T-cell (primary cell): ENCODE measurements at places on chromosomes 7 and 10.

GRCh38 chr7:2820508-2820934 lies 23.6 kb downstream of the GNA12 start:
- DNase-seq = no peak

DNA sequence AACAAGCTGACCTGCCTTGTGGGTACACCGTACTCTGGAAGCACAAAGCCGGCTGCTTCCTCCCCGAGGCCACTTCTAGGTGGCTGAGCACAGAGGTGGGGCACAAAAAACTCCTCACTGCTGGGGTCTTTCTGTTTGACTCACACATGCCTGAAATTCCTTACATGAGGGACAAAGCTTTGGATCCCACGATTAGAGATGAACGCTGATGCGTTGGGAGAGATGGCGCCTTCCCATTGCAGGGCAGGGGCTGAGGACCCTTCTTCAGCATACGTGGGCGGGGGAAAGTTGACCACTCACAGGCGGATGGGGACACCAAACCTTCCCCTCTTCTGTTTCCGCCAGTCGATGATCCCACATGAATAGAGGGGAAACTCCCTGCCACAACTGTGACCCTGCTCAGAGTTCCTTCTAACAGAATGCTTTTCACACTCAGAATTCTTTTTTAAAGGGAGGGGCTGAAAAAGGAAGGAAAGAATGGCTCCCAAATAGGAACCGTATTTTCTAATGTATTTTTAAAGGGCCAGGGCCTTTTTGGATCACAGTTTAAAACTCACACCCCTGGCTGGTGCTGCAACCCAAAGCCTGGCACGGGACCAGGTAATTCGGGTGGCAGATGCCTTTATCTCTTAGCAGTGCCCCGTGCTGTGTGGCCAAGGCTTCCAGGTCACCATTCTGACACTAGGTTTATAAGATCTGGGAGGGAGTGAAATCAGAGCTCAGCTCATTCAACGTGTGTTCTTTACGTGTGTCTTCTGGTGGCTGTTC lies 134.0 kb downstream of the PRKAG2 start:
- no peak for DNase-seq

GRCh38 chr10:13502380-13502779 lies 26.4 kb downstream of the BEND7 start:
- no peak for DNase-seq

- no peak for DNase-seq
Observed at GRCh38 chr10:80579849-80580637, 42.3 kb downstream of the SH2D4B start.
